ENCODE measurements at places on chromosomes 3 and 15. TPM values are rescaled to one million over a fixed set of nuclear protein-coding genes. Genes with fewer than 3 reads are reported as not detected.

Gene IMPG2
- total RNA-seq = 0.65 TPM

Gene PPCDC
- 11.8 TPM for total RNA-seq

Gene GCSAM
- not detected for total RNA-seq

Gene NEK10
- total RNA-seq = 27.1 TPM

Gene EPHA3
- 0.98 TPM for total RNA-seq

Gene IL12A
- 1.2 TPM for total RNA-seq

Gene WNT5A
- total RNA-seq = 42.4 TPM

Gene ECE2
- not detected for total RNA-seq

Gene COL7A1
- 8.6 TPM for total RNA-seq

Gene FRMD5
- 16.3 TPM for total RNA-seq

Gene SLC9C1
- 0.33 TPM for total RNA-seq

Gene CAMP
- not detected for total RNA-seq

Gene P2RY14
- 0.41 TPM for total RNA-seq

Gene FAN1
- total RNA-seq = 17.8 TPM

Gene SLC2A2
- not detected for total RNA-seq

Gene HYAL3
- 3.1 TPM for total RNA-seq

Gene PLA2G4F
- total RNA-seq = not detected

Gene DYNLT2B
- total RNA-seq = 22.1 TPM

Gene CTXN2
- total RNA-seq = not detected

Gene CYP8B1
- not detected for total RNA-seq

Gene CLASP2
- total RNA-seq = 54.8 TPM

Gene CSPG4
- total RNA-seq = 27.8 TPM

Gene ZNF80
- not detected for total RNA-seq

Gene GUCA1C
- not detected for total RNA-seq

Gene ROBO2
- total RNA-seq = 1.2 TPM

Gene USP13
- total RNA-seq = 14.4 TPM

Gene STAC
- total RNA-seq = 2.1 TPM

Gene THPO
- total RNA-seq = 0.49 TPM

Gene DUSP7
- total RNA-seq = 2.9 TPM

Gene POPDC2
- 1.6 TPM for total RNA-seq

Gene POLG
- 40.3 TPM for total RNA-seq

Gene CPN2
- not detected for total RNA-seq

Gene PRSS50
- not detected for total RNA-seq

Gene ZNF501
- 13.1 TPM for total RNA-seq

Gene LRRC31
- total RNA-seq = not detected

Gene ARPP21
- 0.90 TPM for total RNA-seq

Gene LRTM1
- total RNA-seq = not detected

Gene KBTBD13
- total RNA-seq = not detected

Gene NR2E3
- 0.63 TPM for total RNA-seq

Gene PLIN1
- 0.41 TPM for total RNA-seq

Gene GOLGA6A
- total RNA-seq = not detected

Gene OIP5
- 0.25 TPM for total RNA-seq

Gene SCN11A
- 0.25 TPM for total RNA-seq

Gene CCR5
- not detected for total RNA-seq

Gene SPINK8
- total RNA-seq = not detected

Gene ITPKA
- total RNA-seq = 1.8 TPM

Gene MCF2L2
- not detected for total RNA-seq

Gene WDR72
- total RNA-seq = not detected

Gene GHRL
- not detected for total RNA-seq

Gene CA12
- 174 TPM for total RNA-seq

Gene OR5K2
- not detected for total RNA-seq

Gene RAD51
- total RNA-seq = 12.1 TPM

Gene SPESP1
- total RNA-seq = 0.98 TPM

Gene PTH1R
- not detected for total RNA-seq

Gene CHRD
- 4.6 TPM for total RNA-seq

Gene MORC1
- total RNA-seq = not detected

Gene STXBP5L
- total RNA-seq = 0.16 TPM

Data from fibroblast of the aortic adventitia (primary cell).